ENCODE measurements at places on chromosomes 5 and 9.

- DNase-seq, result no peak
These were observed 1.2 kb downstream of the ZNF608 start for GRCh38 chr5:124745007-124745927.

DNA sequence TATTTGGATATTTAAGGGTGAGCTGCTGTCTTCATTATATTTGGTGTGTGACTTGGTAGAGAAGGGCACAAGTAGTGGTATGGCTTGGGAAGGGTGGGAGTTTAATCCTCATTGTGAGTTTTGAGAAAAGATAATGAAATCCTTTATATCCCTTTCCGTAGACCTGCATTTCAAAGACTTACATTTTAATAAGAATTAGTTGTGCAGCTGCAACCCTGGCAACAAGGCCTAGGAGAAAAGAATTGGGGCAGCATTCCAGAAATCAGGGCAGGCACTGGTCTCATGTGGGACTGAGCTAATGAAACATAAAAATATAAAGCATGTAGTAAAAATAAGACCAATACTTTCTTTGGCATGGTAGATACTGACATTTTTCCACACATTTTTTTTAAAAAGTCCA is 60.5 kb downstream of the CDC42SE2 start:
- no peak for DNase-seq

GRCh38 chr9:36849943-36850342 is 184.1 kb downstream of the PAX5 start:
- no peak for DNase-seq

GRCh38 chr9:13070612-13071595 is 208.6 kb downstream of the MPDZ start:
- no peak for DNase-seq

DNA sequence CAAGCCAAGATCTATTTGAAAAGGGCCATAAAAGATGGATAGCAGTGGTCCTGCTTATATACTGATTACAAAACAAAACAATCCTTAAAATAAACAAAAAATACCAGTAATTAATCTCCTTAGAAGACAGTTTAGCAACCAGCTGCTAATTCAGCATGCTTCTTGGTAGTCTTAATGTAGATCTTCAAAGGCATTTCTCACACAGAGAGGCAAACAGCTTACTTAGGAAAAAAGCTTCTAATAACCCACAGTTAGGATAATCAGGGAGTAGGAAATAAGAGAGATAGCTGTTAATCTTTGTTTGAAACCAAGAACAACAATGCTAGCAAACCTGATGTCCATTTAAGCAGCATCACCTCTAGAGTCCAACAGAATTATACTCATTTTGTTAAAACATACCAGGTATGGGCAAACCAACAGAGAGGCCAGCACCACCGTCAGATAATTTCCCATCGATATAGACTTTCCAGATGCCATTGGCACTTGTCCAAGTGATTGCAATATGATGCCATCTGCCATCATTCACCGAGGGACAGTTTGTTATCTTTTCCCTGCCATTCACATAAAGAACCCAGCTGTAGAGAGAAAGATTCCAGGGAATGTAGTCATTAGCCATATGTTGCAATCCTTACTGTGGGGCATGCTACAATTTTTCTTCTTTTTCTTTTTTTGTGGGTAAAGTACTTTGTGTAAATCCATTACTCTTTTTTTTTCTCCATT is 105.6 kb upstream of the TXNDC8 start:
- no peak for DNase-seq

GRCh38 chr5:78879516-78879915 is 105.6 kb downstream of the ARSB start:
- DNase-seq, result no peak

DNA sequence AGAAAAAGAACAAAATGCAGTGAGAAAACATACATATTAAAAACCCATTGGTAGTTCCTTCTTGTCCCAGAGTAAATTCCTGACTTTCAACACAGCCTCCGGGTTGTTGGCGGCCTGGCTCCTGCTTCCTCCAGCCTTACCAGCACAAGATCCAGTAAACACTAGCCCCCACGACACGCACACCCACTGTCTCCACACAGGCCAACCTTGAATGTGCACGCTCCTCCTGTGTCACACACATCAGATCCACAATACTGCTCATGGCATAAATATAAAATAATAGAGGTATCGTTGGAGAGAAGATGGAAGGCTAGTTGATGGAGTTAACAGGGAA is 2.5 kb upstream of the SLC31A2 start:
- no peak for DNase-seq

DNA sequence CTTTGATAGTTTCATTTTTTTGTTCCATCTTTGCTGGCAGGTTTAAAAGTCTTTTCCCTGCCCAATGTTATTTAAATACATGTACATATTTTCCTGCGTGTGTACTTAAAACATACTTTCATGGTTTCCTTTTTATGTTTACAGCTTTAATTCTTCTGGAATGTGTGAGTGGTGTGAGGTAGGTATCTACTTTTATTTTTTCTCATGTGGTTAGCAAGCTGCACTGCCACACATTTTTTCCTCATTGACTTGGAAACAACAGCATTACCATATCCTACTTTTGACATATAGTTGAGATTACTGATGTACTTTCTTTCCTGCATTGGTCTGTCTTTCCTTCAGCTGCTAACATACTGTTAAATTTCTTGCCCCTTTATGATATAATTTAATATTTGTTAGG is 51.4 kb upstream of the COL15A1 start:
- DNase-seq, result no peak

- no peak for DNase-seq
These were observed 208.1 kb upstream of the S1PR3 start for GRCh38 chr9:88782931-88783710.

GRCh38 chr9:15524845-15525455 is 14.2 kb upstream of the PSIP1 start:
- no peak for DNase-seq

GRCh38 chr5:79346420-79346824 is 110.5 kb downstream of the JMY start:
- DNase-seq, result no peak

DNA sequence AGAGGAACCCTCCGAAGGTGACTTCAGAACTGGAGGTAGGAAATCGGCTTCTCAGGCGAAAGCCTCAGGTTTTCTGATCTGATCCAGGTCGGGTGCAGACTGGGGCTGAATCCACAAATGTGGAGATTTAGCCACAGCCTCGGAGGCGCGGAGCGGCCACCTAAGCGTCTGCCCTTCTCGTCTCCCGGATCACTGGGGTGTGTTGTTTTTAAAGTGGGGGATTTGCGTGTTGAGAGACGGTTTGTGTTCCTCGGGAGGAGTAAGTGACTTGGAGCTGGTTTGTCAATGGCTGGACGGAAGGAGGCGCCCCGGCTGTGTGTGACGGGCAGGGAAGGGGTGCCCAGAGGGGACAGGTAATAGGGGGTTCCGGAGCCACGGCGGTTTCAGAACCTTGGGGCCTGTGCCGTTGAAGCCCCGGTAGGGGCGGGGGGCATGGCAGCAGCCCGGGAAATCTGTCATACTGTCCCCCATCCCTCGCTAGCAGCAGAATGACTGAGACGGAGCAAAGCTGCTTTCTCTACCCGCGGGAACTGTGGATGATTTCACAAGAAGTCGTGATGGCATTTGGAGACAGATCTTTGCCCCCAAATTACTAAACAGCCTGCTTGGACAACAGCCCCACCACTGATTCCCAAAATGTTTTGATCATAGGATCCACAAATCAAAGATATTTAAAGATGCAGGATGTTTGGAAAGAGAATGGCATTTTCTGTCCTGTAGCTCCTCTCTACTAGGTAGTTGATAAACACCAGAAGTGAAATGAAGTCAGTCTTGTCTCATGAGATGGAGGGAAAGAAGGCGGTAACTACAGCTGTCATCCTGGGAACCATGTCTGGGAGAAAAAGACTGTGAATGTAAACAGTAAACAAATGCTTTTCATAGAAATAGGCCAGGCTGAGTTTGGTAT is 216.5 kb downstream of the PDZD2 start:
- DNase-seq, result no peak

DNA sequence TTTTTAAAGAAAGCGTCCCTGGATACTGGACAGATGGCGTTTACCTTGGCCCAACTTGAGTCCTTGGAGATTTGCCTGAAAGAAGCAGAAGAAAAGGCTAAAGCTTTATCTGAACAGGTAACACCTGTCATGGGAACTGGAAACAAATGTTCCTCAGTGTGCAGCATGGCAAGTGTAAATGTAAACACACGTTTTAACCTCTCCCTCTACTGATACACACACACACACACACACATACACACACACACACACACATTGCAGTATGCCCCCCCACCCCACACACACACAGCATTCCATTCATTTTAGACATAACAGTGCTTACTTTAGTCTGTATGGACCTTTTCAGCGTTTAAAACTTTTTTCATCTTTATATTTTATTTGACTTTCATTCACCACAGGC is 51.1 kb downstream of the CCDC192 start:
- no peak for DNase-seq

DNA sequence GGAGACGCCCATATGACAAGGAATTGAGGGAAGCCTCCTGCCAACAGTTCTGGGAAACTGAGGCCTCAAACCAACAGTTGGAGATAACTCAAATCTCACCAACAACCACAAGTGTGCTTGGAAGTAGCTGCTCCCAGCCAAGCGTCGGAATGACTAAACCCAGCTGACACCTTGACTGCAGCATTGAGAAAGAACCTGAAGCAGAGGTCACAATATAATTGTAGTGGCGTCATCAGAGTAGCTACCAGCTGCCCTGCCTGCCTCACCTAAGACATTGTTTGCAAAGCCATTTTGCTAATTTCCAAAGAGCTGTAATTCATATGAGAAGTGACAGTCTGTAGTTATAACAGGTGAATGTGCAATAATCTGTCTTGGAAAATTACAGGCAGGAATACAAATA is 40.8 kb upstream of the ANKRD31 start:
- no peak for DNase-seq

GRCh38 chr9:109320331-109320741 is 523 bp downstream of the EPB41L4B start:
- DNase-seq, result no peak

DNA sequence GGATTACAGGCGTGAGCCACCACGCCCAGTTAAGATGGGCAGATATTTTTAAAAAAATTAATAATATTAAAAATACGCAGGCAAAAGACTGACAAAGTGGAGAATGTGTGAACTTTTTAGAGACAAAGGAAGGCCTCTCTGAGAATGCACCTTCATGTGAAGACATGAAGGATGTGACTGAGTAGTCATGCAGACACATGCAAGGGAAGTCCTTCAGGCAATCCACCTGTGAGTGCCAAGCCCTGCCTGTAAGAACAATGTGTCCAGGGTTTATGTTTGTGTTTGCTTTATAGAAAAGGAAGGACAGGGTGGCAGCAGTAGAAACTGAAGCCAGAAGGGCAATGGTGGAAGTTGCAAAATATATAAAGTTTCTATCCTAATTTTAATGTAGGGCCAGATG is 169.2 kb downstream of the EDIL3 start:
- DNase-seq, result no peak
